ENCODE measurements at places on chromosomes 1 and 21. TPM values are rescaled to one million over a fixed set of nuclear protein-coding genes. Genes with fewer than 3 reads are reported as not detected.

SERINC2 gene
- total RNA-seq = 21.2 TPM

HCRTR1 gene
- total RNA-seq = under 0.01 TPM

DPH2 gene
- 22.5 TPM for total RNA-seq

FCRL6 gene
- not detected for total RNA-seq

PDZK1IP1 gene
- 0.43 TPM for total RNA-seq

PAX7 gene
- total RNA-seq = not detected

PATJ gene
- 9.5 TPM for total RNA-seq

MACO1 gene
- 19.0 TPM for total RNA-seq

UAP1 gene
- 108 TPM for total RNA-seq

TMEM240 gene
- total RNA-seq = 2.3 TPM

CD1E gene
- not detected for total RNA-seq

GRCh38 chr1:205449254-205449749 is 6.5 kb downstream of the BLACAT1 start:
- no peak for DNase-seq

DNA sequence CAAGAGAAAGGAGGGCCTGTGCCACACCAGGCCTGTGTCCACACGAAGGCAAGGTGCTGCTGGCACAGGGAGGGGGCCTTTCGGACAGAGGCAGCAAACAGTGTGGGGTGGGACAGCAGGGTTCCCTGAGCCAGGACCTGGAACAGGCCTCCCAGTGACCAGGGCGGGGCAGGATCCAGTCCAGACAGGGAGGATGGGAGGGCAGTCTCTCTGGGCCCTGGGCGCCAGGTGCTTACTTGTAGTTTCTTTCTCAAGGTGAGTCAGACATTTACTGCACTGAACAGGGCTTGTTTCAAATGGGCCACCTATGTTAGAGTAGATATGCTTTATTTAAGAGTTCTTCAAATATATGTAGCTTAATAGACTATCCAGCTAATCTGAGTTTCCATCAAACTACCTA is 52.8 kb upstream of the STUM start:
- no peak for DNase-seq

- no peak for DNase-seq
Observed at GRCh38 chr1:101178341-101178687, 58.5 kb upstream of the S1PR1 start.

GRCh38 chr21:16509476-16509875 is 779.7 kb downstream of the USP25 start:
- DNase-seq = peak; percentile 43

GRCh38 chr1:26771285-26771642 is 16.5 kb upstream of the PIGV start:
- DNase-seq = no peak

DNA sequence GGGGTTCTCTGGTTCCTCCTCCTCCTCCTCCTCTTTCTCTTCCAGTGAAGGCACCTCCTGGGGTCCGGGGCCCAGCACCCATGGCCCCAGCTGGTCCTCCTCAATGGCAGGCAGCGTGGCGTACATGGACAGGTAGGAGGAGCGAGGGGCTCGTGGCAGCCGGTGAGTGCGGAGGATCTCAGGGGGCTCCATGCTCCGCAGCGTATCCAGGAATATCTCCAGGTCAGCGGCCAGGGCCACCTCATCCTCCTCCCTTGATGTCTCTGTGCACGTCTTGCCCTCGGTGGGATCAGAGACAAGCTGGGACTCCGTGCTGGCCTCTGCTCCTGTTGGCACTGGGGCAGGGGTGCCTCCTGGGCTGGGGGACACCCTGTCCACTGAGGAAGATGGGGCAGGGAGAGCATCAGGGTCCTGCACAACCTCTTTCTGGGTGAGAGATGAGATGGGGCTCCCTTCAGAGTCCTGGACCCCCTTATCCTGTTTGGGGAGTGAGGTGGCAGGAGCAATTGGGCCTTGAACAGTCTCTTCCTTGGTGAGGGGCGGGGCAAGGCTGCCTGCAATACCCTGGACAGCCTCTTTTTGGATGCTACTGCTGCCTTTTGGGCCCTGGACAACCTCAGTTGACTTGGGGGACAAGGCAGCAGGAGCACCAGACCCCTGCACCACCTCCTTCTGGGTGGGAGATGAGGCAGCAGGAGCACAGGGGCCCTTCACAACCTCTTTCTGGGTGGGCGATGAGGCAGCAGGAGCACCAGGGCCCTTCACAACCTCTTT is 9.6 kb downstream of the CRYBG2 start:
- no peak for DNase-seq

DNA sequence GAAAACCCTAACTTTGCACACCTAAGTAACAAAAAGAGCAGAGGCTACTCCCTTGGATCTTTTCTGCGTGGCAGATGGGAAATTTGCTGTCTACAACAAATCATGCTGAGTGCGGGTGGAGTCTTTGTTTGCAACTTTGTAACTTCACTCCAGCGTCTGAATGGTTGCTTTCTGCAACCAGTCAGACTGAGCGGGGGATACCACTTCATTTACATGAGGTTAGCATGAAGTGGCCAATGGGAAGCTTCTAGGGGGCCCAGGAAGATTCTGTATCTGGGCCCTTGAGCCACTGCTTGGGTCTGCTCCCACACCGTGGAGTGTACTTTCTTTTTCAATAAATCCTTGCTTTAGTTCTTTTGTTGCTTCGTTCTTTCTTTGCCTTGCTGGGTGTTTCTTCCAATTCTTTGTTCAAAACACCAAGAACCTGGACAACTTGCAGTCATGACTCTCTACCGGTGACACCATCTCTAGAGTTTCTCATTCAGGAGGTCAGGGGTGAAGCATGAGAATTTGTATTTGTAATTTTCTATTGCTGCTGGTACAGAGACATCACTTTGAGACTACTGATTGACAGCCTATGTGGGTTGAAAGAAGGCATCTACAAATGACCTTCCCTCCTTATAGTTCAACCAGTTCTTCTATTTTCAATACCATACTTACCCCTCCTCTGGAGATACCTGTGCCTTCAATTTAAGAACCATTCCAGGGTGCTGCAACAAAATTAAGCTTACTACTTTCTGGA is 55.8 kb upstream of the RC3H1 start:
- DNase-seq = peak; percentile 17

DNA sequence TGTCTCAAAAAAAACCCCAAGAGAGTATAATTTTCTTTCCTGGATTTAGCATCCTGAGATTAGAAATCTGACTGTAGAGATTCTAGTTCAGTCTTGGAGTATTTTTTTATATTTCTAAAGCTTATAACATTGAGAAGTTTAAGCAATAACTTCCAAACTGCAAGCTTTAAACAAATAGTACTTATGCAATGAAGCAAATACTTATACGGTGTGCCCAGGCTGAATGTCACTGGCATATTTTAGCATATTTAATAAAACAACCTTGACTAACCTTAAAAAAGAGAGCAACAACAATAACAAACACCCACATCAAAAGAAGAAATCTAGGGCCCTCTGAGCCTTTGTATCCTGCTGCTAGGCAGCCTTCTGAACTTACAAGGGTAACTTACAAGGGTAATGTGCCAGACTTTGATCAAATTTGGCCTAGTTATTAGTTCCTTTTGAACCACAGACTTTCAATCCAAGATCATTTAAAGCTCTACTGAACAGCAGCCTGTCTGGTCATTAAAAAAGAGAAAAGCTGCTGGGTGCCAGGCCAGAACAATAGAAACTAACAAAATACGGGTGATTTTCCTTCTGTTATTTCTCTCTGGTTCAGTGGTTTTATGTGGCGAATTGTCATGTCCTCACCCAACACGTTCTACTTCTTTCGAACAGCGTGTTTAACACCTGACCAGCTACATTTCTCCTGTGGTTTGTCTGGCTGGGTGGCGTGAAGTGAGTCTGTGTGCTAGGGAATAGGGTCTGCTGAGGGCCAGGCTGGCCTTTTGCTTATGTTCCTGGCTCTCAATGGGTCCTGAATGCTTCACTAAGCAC is 16.2 kb downstream of the MTOR start:
- no peak for DNase-seq

DNA sequence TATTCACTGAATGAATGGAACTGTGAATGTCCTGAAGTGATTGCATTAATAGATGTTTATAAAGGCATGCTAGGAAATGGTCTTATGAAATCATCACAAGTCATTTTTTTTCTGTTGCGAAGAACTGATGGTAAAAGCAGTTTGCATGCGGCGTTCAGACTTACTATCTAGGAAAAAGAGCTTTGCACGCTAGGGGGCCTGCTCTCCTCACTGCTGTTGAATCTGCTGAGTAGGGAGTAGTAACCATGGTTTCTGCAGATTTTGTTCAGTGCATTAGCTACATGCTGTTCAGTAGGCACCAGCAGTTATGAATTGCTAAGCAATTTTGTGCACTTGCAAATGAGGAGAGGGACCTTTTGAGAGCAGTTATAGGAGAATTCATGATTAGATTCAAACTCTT is 57.9 kb downstream of the CENPF start:
- DNase-seq = peak; percentile 91

GRCh38 chr1:54611621-54612020 is 11.7 kb downstream of the FAM151A start:
- DNase-seq = no peak
